ENCODE measurements at places on chromosomes 6 and 20. TPM values are rescaled to one million over a fixed set of nuclear protein-coding genes. Genes with fewer than 3 reads are reported as not detected.
A peak's percentile ranks its signal among the peaks of the same experiment; 100 is the strongest.

DNA sequence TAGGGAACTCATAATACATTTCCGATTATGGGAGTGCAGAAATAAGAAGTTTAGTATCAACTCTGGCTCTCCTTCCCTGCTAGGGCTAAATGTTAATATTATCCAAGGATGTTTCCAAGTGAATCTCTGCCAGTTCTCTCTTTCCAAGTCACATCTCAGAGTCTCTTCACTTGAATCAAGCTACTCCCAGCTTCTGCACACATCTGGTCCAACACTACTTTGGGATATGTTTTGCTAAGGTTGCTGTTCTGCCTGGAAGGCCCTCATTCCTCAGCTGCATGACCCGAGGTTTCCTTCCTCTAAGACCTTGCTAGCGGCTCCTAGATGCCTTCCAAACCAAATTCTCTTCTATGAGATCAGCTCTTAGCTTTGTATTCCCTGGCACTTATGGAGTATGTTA, 331.8 kb downstream of the GJA1 start:
- DNase-seq, result no peak

DNA sequence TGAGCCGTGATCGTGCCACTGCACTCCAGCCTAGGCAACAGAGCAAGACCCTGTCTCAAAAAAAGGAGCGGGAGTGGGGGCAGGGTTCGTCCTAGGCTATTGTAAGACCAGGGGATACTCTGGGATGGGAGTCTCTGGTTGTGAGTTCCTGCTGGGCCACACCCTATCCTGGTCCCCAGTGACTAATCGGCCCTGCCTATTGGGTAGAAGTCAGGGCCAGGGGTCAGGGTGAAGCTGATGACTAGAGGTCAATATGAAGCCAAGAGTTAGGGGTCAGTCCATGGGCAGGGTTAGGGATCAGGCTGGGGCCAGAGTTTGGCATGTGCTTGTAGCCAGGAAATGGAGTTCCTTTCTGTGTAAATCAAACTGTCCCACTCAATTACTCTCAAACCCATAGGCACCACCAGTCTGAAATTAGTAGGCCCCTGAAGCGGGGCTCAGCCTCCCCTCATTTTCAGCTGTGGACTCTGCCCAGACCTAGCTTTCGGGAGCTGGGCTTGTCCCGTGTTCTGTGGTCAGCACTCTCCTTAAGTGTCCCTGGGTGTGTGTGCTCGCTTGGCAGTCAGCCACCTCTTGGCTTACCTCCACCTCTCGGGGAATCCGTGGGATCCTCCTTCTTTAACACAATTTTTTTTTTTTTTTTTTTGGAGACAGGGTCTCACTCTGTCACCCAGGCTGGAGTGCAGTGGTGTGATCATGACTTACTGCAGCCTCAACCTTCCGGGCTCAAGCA, 1.8 kb downstream of the HSPA12B start:
- no peak for DNase-seq

The MICA gene
- 27.8 TPM for total RNA-seq

The PARD6B gene
- 0.06 TPM for total RNA-seq

The PRL gene
- not detected for total RNA-seq

The MOG gene
- total RNA-seq, result not detected

The MOCS1 gene
- total RNA-seq, result 13.9 TPM

The OPRM1 gene
- total RNA-seq, result not detected

- DNase-seq, result no peak
These were observed 188.2 kb downstream of the PLCB1 start for GRCh38 chr20:8320306-8320705.

- peak; percentile 77 for DNase-seq
These were observed 95.6 kb downstream of the LAMP5 start for GRCh38 chr20:9609887-9610502.

The SYCP2L gene
- not detected for total RNA-seq

GRCh38 chr6:169957351-169957963, 206.0 kb downstream of the ERMARD start:
- no peak for DNase-seq

DNA sequence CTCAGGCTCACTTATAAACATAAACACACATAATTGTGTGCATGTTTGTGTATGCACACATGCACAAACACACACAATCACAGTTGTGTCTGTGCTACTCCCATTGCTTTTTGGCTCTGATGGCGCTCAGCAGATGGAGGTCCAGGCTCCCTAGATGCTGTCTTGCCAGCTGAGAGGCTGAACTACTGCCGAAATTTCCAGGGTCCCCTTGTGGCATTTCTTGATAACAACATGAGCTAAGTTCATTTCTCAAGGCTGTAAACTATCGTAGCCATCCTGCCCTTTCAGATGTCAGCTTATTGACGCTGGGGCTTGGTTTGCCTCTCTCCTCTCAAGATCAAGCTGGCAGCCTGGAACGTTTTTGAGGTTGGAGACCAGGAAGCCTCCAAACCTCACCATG, 313.9 kb upstream of the RNF24 start:
- DNase-seq, result peak; percentile 2

The GPR63 gene
- 0.57 TPM for total RNA-seq

The ZSCAN26 gene
- 12.7 TPM for total RNA-seq

DNA sequence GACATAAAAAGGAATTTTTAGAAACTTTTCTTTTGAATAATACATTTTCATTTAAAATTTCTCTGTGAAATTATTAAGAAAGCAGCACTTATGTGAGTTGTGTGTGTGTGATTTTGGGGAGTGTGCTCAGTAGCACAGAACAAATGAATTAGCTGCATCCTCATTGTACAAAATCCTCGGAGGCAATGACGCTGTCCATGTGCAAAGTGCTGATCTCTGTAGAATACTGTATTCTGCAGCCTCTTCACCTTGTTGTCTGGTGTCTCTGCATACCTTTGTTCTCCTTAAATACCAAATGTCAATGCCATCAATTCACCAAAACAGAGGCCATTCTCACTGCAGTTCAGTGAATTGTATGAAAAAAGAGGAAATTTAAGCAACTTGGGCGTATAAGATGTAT, 838.4 kb downstream of the QKI start:
- peak; percentile 29 for DNase-seq

The SLC25A27 gene
- total RNA-seq, result 2.1 TPM

DNA sequence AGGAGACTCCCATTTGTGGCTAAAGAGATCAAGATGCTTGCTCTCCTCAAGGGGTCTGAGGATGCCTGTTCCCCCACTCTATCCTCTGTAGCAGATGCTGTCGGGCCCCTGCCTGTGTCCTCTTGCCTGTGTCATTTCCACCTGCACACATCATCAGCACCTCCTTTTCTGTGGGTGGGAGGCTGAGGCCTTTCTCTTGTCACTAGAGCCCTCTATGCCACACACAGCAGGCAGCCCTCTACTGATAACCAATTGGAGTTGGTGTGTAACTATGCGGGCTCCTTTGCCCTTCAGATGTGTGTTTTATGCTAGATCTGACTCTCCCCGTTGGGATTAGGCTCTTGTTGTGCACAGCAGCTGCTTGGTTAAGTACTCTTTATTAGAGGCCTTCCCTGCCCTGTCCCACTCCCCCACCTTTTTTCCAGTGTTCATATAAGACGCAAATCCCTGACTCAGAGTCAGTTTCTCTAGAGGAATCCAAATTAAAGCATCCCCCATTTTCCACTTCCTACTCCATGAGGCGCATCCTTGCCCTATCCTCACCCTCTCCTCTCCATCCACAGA, 7.7 kb downstream of the TREML2 start:
- DNase-seq, result no peak

The PAK5 gene
- not detected for total RNA-seq

DNA sequence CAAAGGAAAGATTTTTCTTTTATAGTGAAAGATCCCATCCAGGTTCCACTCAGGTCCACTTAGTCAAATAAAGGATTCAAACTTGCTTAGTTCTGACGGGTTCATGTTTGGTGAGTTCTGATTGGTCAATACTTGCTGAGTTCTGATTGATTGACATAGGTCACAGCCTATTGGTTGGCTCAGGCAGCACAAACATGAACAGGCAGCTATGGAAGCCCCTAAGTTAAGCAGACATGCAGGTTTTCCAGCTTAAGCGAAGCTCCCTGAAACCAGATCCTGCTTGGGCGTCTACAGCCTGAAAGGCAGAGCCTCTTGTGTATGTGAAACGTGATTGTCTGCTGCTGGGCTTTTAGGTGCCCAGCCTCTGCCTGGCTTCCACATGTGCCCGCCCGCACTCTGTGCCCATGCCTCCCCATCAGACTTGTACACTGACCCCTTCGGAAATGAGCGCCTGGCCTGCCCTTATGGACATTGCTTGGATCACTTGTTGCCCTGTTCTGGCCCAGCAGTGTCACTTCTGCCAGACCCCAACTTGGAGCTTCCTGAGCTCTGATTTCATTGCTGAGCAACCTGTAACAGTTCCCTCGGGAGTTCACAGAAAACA, 45.4 kb upstream of the ECI2 start:
- peak; percentile 50 for DNase-seq

- no peak for DNase-seq
These were observed 38.9 kb downstream of the MGME1 start for GRCh38 chr20:18007534-18008292.

DNA sequence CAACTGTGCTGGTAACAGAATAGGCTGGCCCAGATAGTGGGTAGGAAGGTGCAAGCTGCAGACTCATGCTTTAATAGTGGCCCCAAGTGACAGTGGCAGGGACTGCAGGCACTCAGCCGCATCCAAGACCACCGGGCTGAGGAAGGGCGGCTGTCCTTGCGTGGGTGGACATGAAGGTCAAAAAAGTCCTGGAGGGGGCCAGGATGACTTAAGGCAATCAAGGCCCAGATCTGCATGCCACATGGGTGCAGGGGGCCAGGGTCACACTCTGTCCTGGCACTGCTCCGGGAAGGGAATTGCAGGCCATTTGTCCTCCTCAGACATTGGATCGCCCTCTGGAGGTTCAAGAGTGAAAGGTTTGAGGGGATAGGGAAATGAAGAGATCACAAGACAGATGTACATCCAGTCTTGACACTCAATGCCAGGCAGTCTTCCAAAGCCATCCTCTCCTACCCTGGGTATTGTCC, 10.4 kb upstream of the VNN2 start:
- DNase-seq, result peak; percentile 34

DNA sequence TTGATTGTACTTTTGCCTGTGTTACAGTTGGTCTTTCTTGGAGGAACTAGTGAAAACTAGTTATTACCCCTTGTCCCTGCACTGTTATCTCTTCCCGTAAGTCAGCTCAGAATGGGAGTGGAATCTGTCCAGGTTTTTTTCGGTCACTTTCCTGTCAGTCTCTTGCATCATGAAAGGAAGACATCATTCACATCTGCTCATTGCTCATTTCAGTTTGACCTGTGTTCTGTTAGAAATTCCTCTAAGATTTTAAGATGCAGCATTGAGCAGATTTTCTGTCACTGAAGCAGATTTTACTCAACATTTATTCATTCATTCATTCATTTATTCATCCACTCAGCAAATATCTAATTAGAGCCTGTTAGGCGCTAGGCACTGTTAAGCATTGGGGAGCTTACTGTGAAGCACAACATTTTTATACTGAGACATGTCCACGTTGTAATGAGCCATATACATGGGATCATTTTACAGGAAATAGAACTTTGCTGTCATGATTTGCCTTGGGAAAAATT, 33.1 kb upstream of the HINT3 start:
- no peak for DNase-seq

DNA sequence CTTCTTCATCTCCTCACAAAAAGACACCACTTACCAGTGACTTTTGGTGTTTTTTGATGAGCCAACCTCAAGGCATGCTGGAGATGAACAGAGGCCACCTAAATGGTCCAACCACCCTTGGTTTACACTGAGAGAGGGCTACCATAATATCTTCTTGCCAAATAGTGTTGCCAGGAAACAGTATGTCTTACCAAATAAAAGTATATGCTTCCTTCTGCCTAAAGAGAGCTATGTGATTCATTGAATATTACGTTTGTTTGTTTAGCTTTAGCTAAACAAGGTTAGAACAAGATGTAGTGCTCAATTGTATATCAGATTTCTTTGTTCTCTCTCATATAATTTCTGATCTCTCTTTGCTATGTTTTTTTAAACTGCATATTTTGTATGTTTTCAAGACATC, 40.6 kb upstream of the BMP6 start:
- no peak for DNase-seq

The ADNP gene
- 25.5 TPM for total RNA-seq

DNA sequence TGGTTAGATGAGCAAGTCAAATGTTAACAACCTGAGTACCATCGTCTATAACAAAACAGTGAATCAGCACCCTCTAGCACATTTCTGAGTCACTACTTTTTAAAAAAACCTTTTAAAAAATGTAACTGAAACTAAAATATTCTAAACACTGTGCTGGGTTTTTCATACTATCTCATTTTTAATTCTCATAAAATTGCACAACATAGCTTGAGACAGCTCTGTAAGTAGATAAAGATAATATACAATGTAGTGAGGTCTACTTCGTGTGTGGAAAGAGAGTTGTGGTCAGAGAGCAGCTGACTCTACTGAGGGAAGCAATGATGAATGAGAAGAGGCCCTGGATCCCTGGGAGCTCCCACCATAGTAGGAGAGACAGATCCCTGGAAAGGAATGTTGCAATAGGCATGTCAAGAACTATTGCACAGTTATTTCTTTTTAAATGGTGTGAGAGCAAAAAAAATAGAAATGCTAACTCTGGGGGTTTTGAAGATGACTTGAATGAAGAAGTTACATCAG, 13.6 kb upstream of the CALHM6 start:
- DNase-seq, result peak; percentile 91

GRCh38 chr20:57281900-57282299, 15.5 kb upstream of the BMP7 start:
- DNase-seq, result no peak

- no peak for DNase-seq
These were observed 33.7 kb downstream of the SPTLC3 start for GRCh38 chr20:13042458-13042794.

- DNase-seq, result no peak
These were observed 72.6 kb downstream of the NINL start for GRCh38 chr20:25512709-25513108.

GRCh38 chr6:63452125-63452524, 120.2 kb upstream of the LOC128125822 start:
- no peak for DNase-seq

- no peak for DNase-seq
These were observed 403.4 kb downstream of the SYNE1 start for GRCh38 chr6:152233547-152234320.
